Astrocyte of the spinal cord (primary cell): ENCODE measurements at places on chromosomes 3 and 15.
A peak's percentile ranks its signal among the peaks of the same experiment; 100 is the strongest.

DNA sequence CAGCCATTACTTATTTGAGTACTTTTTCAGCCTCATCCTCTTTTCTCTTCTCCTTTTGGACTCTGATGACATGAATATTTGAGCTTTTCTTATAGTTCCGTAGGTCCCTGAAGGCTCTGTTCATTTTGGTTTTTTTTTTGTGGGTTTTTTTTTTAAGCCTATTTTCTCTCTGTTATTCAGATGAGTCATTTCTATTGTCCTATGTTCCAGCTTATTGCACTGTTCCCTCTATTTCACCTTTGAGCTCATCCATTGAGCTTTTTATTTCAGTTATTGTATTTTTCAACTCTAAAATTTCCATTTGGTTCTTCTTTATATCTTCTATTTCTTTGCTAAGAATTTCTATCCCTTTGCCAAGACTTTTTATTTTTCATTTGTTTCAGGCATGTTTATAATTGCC is 7.2 kb upstream of the MGLL start:
- DNase-seq = peak; percentile 5

DNA sequence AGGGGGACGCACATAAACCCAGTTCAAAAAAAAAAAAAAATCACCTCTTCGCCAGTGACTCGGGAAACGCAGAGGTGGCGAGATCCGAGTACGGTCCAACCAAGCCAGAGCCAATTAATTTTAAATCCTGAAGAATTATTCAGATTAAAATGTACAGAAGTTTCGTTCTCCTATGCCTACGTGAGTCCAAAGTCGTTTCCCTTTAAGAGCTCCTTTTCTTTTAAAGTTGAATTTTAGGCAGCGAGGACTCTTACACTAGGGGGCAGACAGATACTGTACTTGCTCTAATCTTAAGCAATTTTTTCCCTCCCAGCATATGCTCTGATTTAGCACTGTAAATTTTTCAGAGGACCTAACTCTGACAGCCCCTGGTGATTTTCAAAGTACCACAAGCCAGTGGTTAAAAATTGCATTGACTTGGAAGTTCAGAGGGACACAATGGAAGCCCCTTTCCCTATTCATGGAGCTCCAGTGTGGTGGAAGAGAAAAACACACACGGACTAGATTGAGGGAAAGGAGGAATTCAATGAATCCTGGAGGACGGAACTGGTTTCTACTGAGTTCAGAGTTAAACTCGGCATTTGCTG is 3.3 kb upstream of the NR2F2 start:
- DNase-seq = peak; percentile 95

DNA sequence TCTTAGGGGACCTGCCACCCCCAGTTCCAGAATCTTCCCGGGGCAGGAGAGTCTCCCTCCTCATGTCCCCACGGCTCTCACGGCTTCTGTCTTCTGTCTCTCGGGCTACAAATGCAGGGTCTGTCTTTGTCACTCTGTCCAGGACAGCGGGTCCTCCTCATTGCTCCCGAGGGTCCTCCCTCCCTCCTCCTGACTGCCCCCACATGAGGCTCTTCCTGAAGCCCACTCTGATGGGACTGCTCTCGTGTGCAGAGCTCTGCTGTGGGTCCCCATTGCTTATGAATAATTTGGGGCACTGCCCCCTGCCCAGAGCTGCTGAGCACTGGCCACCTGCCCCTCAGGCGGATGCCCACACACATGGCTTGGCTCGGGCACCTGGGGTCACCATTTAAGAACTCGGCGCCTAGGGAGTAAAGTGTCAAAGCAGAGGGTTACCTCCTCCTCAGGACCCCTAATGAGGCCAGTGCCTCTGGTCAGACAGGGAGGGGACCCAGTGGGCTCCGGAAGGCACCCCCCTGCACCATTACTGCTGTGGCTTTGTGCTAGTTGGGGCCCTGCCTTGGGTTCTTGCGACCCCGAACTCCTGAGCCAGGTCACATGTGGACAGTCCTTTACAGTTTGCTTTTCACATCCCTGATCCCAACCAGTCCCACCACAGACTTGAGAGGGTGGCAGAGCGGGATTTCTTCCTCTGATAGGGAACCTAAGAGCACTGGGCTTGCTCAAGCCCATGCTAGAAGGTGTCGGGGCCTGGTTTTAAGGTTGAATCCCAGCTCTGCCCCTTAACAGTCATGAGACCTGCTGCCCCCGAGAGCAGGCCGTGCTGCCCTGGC is 22.1 kb downstream of the HDAC11 start:
- DNase-seq = no peak

DNA sequence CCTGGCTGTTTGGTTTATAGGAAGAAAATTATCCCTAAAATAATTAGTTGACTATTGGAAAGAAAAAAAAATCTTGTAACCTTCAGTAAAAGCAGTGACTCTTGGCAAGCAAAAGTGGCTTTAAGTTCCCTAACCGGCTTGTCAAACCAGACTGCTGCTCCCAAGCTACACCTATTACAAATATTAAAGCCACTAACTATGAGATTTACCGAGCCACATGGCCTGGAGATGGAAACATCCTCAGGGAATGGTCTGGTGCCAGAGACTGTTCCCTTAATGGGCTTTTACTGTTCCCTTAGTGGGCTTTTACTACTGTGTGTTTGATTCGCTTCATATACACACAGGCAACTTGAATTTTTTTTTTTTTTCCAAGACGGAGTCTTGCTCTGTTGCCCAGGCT is 35.9 kb upstream of the ZNF774 start:
- DNase-seq = no peak

- no peak for DNase-seq
Observed at GRCh38 chr3:183797996-183798395, 27.4 kb downstream of the MAP6D1 start.

GRCh38 chr3:32818970-32819511 is 1.2 kb downstream of the TRIM71 start:
- DNase-seq = no peak

- peak; percentile 71 for DNase-seq
Observed at GRCh38 chr15:58369261-58369701, 62.5 kb upstream of the LIPC start.

GRCh38 chr3:6516143-6516542 is 344.8 kb upstream of the GRM7 start:
- no peak for DNase-seq

DNA sequence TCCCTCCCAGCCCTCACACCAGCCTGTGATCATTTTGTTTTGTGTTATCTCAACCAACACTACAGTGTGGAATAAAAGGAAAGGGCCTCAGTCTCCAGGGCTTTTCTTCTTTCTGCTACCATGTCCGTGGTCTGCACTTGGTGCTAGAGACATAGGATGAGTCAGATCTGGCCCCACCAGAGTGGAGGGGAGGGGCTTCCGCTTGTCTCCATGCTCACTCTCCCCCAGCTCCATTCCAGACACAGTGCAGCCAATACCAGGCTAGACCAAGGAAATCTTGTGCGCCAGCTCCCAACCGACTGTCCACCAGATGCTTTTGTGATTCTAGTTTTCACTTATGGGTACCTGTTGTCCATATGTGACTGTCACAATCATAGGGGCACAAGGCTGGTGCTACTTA is 51.9 kb upstream of the TMEM115 start:
- DNase-seq = no peak

- DNase-seq = peak; percentile 5
Observed at GRCh38 chr15:38486936-38487335, 33.0 kb downstream of the FAM98B start.
